ENCODE measurements at places on chromosomes 13 and 19. TPM values are rescaled to one million over a fixed set of nuclear protein-coding genes. Genes with fewer than 3 reads are reported as not detected.
A peak's percentile ranks its signal among the peaks of the same experiment; 100 is the strongest.

- peak; percentile 92 for DNase-seq
Observed at GRCh38 chr19:38152461-38153379, 71.3 kb downstream of the DPF1 start.

DNA sequence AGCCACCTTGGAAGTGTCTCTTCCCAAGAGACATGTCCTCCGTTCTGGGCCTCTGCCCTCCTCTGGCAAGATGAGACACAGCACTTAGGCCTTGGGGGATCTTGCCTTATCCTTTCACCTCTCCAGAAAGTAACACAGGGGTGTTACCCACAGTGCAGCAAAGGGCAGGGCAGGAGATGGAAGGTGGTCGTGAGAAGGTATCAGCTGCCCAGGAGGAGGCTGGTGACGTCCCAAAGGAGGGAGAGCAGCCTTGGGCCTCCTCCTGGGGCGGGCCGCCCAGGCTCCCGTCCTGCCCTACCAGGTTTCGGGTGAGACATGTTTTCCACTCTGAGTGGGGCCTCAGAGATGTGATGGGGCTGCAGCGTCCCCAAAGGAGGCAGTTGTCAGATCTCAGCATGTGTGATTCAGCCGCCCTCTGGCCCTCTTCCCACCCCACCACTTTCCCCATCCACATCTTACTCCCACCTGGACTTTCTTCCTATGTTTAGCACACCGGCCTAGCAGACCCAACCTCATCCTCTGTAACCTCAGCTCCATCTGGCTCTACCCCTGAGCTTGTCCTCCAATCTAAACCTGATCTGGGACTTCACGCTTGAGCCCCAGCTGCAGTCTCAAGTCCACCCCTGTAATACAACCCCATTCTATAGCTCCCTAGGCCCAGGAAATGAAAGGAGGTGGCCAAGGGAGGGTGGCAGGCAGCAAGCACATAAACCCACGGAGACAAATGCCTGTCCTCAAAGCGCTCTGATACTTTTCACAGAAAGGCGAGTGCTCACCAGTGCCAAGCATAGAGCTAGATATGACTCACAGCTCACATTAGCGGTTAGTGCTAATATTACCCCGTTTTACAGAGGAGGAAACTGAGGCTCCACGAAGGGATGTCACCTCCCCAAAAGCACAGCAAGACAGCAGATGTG, 9.3 kb downstream of the POU2F2 start:
- DNase-seq = no peak

DNA sequence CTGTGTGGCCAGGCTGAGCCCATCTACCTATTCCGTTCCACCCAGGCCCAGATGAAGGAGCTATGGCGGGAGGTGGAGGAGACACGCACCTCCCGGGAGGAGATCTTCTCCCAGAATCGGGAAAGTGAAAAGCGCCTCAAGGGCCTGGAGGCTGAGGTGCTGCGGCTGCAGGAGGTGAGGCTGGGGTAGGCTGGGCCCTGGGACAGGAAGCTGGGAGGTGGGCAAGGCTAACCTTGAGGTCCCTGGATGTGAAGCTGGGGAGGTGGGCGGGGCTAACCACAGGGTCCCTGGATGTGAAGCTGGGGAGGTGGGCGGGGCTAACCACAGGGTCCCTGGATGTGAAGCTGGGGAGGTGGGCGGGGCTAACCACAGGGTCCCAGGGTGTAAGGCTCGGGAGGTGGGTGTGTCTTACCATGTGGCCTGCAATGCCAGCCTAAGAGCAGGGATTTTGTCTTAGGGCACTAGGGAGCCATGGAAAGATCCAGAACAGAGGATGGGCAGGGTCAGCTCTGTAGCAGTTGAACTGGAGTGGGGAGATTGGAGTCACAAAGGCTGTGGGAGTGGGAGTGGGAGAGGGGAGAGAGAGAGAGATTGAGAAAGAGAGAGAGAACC, 36.9 kb downstream of the KCNC3 start:
- DNase-seq = no peak

GRCh38 chr13:23953860-23954512, 56.7 kb upstream of the C1QTNF9B start:
- DNase-seq = no peak

GRCh38 chr13:46476174-46476573, 76.8 kb upstream of the LRCH1 start:
- no peak for DNase-seq

DNA sequence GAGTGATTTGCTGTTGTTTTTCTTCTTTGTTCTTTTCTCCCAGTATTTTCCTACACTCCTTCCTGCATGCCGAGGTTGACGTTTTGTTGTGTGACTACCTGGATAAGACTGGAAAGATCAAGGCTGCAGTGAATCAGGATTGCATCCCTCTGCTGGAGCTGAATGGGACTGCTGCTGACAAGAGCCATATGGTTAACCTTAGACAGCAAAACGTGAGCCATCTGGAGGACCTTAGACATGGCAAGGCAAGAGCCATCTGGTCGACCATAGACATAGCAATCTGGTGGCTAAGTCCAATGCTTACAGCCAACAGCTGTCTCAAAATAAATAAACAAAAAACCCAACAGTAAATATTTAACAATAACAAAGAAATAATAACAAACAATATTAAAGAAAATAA, 42.6 kb upstream of the ZNF91 start:
- no peak for DNase-seq

DNA sequence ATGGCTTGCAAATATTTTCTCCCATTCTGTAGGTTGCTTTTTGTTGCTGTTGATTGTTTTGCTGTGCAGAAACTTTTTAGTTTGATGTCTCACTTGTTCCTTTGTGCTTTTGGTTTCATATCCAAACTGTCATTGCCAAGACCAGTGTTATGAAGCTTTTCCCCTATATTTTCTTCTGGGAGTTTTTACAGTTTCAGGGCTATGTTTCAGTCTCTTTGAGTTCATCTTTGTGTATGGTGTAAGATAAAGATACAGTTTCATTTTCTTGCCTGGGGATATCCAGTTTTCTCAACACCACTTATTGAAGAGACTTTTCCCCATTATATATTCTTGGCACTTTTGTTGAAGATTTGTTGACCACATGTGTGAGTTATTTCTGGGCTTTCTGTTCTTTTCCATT, 139.9 kb downstream of the MRPL57 start:
- DNase-seq = no peak

DNA sequence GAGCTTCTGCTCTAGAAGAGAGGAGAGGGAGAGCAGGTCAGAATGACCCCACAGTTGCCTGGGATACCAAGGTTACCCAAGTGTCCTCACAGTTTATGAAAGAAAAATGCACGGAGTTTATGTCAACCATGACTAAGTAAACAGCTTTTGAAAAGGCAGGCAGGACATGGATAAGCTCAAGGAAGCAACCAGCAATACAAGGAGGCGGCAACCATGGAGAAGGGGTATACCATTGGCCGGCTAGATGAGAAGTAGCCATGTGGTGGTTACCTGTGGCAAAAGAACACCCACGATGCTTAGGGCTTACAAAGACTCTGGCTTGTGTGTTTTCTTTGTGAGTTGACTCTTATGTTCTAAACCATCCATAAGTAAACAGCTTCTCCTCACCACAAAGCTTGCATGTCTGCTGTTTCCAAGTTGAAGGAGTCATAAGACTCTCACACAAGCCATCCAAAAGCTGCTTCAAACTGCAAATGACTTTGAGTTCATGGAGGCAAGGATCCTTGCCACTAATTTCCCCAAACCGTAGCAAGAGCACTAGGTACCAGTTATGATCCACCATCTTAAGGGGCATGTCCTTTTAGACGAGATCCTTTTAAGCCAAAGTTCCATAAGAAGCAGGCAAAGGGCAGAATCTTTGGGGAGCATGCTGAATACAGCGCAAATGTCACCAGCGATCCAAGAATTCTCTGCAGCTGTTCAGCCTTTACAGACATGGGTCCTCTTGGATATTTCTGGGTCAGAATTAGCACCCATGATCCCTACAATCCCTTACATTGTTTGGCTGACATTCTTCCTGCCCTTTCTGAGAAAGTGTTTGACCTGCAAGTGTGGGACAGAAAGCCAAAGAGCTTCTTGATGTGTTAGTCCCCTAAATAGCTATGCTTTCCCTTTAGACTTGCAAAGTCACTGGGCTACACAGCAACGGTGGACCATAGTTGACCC, 74.8 kb upstream of the IPO5 start:
- no peak for DNase-seq

DNA sequence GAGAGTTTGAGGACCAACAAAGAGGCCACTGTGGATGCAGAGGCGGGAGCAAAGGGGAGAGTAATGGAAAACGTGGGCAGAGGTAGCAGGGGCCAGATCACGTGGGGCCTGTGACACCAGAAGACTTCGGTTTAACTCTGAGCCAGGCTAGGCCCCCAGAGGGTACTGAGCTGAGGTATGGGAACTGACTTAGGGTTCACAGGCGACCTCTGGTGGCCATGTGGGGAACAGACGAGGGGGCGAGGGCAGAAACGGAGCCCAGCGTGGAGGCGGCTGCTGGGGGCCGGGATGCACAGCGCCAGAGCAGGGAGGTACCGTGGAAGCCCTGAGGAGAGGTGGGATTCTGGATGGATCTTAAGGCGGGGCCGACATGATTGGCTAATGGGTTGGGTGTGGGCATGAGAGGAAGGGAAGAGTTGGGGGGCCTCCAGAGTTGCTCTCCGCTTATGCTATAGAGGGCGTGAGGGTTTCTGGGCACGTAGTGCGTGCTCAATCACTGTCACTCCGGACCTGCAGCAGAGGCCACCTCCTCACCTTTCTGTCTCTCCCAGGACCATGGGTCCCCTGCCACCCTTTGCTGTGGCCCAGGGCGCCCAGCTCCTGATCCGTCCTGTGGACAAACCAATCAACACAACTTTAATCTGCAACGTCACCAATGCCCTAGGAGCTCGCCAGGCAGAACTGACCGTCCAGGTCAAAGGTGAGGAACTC, 13.7 kb downstream of the PVR start:
- peak; percentile 54 for DNase-seq

The SCAMP4 gene
- 97.7 TPM for total RNA-seq

All from myocyte (in vitro differentiated cells).